Left forelimb (tissue), 1 donor: ENCODE measurements at places on chromosomes 6 and 20.

DNA sequence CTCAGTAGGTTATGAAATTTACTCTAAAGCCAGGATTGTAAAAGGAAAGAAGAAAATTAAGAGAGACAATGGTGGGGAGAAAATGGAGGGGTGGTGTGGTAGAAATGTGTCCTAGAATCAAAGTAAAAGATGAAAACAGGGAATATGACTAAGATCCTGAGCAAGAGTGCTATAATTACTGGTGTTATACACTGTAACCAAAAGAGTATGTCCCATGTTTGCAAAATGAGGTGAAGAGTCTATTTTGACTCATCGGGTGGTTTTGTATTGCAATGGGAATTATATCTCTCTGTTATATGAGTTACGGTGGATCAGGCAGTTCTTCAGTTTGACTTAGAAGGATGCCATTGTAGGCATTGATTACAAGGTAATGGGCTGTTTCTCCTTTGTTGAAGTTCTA, 8.5 kb downstream of the L3MBTL3 start:
- no peak for DNase-seq

- no peak for DNase-seq
Observed at GRCh38 chr6:130115036-130115435, 96.7 kb downstream of the L3MBTL3 start.

DNA sequence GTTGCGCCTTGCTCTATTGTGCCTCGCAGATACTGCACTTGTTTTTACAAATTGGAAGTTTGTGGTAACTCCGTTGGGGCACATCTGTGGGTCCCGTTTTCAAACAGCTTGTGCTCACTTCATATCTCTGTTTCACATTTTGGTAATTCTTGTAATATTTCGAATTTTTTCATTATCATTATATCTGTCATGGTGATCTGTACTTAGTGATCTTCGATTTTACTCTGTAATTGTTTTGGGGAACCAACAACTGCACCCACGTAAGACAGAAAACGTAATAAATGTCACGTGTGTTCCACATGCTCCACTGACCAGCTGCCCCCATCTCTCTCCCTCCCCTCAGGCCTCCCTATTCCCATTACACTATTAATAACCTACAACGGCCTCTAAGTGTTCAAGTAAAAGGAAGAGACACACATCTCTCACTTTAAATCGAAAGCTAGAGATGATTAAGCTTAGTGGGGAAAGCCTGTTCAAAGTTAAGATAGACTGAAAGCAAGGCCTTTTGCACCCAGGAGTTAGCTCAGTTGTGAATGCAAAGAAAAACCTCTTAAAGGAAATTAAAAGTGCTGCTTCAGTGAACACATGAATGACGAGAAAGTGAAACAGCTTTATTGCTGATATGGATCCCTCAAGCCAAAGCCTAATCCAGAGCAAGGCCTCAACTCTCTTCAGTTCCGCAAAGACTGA, 26.9 kb downstream of the TTLL2 start:
- no peak for DNase-seq

GRCh38 chr6:32046450-32047083, 8.4 kb downstream of the CYP21A2 start:
- DNase-seq = peak; percentile 74

- DNase-seq = no peak
Observed at GRCh38 chr6:48777411-48777810, 666.4 kb upstream of the PTCHD4 start.

DNA sequence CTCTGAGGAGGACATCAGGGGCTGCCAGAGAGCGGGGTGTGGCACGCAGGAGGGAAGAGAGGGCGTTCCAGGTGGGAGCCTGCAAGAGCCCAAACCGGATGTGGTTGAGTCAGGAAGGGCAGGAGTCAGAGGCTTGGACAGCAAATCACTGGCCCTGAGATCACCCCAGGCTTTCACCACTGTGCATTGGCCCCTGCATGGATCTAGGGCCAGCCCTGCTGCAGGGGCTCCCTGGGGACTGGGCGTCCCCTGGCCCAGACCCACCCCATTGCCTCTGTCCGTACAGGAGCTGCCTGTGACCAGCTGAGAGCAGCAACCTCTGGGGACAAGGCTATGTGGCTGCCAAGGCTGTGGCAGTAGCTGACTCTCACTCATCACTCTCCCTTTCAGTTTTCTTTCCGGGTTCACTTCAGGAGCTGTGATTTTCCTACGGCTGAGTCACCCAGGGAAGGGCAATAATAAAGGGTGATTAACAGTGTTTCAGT, 33.9 kb downstream of the KCNK17 start:
- DNase-seq = no peak

- DNase-seq = no peak
Observed at GRCh38 chr6:6655805-6656251, 67.3 kb downstream of the LY86 start.

- DNase-seq = no peak
Observed at GRCh38 chr6:10838794-10839333, 525 bp upstream of the MAK start.

GRCh38 chr20:22586645-22587310, 2.4 kb upstream of the FOXA2 start:
- DNase-seq = no peak

GRCh38 chr20:37576911-37577310, 49.2 kb upstream of the BLCAP start:
- no peak for DNase-seq

GRCh38 chr6:161361529-161361928, 87.7 kb upstream of the AGPAT4 start:
- no peak for DNase-seq

- no peak for DNase-seq
Observed at GRCh38 chr6:16480763-16481560, 242.6 kb downstream of the GMPR start.

DNA sequence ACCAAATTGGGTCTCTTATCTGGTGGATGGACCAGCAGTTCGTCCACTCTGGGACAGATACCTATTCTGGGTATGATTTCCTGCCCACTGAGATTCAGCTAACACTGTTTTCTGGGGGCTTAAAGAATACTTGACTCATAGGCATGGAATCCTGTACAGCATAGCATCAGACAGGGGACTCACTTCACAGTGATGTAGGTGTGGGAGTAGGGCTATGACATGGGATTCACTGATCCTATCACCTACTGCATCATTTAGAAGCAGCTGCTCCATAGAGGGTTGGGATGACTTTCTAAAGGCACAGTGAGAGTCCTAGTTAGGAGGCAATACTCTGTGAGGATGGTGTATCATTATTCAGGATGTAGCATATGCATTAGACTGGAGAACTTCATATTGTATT, 74.5 kb upstream of the AHI1 start:
- DNase-seq = no peak

DNA sequence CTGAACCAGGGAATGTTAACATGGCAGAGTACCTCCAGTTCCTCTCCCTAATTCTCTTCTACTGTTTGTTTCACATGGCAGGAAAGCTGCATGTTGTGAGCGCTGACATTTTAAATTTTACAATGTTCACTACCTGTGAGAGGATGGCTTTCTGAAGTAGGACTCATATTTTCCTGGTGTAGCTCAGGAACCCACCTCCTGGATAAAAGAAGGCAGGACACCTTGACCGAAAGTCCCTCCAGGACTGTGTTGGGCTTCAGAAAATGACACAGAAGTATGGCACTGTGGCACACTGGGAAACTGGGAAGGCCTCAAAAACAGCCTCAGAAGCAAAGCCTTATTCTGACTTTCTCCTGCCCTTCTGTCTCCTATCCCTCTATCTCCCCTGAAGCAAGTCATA, 33.3 kb downstream of the PTPRK start:
- no peak for DNase-seq

- no peak for DNase-seq
Observed at GRCh38 chr6:141704151-141704550, 428.6 kb upstream of the GJE1 start.

DNA sequence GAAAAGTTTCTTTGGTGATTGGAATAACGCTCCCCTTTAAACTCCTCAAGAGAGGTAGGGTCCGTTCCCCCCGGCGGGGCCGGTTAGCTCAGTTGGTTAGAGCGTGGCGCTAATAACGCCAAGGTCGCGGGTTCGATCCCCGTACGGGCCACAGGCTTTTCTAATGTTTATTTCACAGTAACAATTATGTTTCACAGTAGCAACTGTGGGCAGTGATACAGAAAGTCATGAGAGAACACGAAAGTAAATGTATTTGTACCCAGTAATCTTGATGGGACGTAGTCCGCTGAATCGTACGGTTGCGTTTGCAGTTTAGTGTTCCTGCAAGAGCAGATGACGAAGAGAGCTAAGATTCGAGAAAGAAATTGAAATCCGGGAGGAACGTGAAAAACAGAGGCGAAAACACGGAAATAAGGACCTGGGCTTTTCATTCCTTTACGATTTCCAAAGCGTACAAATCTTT, 505.5 kb downstream of the PRIM2 start:
- no peak for DNase-seq

DNA sequence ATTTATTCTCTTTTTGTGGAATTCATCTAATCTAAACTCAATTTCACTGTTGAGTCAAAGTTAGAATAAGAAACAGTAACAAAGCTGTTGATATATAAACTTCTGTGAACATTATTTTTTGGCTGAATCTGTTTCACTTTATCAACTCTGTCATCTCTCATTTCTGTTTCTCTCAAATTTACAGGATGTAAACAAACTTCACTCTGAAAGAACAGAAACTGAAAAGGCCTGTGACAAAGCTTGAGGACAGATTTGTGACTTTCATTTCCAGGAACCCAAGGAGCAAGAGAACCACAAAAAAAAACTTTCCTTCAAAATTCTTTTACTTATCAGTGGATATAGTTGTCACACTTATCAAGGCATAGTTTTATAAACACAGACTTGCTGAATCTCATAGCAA, 447.9 kb upstream of the OPRM1 start:
- DNase-seq = no peak

DNA sequence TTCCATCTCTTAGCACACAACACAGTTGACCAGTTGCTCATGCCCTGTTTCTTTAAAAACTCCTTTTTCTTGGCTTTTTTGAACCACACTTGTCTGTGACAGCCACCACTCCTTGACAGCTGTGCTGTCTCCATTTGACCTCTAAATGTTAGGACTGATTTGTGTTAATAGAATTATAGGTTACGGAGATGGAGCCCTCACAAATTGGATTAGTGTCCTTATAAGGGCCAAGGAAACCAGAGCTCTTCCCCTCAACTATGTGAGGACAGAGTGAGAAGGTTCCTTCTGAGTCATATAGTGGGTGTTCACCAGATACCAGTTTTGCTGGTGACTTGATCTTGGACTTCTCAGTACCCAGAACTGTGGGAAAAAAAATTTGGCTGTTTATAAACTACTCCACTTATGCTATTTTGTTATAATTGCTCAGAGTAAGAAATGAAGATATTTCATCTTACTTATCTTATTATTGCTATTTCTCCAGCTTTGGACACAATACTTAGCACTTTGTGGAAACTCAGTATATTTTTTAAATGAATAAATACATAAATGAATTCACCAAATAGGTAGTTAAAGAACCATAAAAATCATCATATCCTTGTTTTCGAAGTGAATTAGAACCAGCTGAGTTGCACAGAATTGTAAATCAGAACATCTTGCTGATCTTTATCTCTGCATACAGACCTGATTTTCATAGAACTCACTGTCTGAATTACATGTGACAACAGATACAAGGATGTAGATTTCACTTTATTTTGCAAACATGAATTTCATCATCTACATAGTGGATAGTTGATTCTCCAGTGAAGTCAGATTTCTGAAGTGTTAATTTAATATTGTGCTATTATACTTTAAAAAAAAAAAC, 598.5 kb upstream of the IRAK1BP1 start:
- DNase-seq = no peak

DNA sequence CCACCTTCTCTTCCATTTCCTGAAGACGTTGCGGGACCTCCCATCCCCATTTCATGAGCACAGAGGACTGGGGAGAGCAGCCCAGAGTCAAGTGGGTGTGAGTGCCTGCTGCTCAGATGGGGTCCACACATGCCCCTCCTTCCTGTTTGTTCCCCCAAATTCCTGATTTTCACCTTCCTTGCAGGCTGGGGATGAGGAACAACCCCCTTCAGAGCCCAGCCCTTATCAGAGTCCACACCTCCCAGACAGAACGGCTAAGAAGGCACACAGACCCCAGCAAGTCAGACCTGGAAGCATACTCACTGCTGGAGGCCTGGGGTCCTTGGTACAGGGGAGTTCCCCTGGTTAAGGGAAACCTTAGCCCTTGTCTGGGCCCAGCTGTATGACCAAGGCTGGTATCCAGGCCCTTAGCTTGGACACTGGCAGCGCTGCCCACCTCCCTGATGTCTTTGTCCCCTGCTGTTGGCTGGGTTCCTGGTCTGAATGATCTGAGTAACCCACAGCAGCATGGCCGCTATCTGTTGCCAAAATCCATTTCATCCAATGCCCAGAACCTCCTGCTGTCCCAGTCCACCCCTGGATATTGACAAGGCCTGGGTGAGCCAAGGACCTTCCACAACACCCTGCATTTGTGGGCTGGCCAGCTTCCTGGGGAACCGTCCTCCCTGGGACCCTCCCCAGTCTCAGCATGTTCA, 230.9 kb downstream of the SYNDIG1 start:
- DNase-seq = no peak
